ENCODE measurements at places on chromosomes 5 and 9.

GRCh38 chr9:35909687-35910612 lies 660 bp downstream of the SPAAR start:
- no peak for DNase-seq

- DNase-seq: no peak
These were observed 170.4 kb upstream of the CDH6 start for GRCh38 chr5:31023105-31023504.

- no peak for DNase-seq
These were observed 66.8 kb downstream of the MED27 start for GRCh38 chr9:132012704-132013357.

- DNase-seq: peak; percentile 96
These were observed at the start of gene EHMT1 for GRCh38 chr9:137618105-137619067. EHMT1 (plus strand) TSS chr9:137619005; CDS start chr9:137619029, 24 bp downstream.

DNA sequence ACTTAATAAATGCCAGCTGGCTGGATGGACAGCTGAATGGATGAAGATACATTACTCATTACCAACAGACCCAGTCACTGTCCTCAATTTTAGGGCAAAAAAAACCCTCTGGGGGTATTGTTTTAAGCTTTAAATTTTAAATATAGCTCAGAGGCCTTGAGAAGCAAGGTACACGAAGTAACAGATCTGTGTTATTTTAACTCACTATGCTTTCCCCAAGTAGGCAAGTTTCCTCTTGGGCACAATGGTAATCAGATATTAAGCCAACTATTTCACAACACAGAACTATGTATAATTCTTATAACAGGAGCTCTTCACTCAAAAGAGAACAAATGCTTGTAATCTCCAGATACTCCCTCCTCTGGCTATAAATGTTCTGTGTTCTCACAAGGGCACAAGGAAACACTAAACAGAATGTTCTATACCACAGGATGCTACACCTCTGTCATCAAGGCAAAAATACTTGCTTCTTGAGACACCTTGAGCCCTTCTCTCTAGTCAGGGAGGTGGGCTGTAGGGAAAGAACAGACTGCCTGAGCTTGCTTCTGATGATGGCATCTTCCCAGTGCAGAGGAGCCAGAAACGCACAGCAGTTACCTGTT lies 443.8 kb downstream of the SPOCK1 start:
- DNase-seq: no peak

- no peak for DNase-seq
These were observed 27.4 kb upstream of the GSN start for GRCh38 chr9:121240472-121241135.

DNA sequence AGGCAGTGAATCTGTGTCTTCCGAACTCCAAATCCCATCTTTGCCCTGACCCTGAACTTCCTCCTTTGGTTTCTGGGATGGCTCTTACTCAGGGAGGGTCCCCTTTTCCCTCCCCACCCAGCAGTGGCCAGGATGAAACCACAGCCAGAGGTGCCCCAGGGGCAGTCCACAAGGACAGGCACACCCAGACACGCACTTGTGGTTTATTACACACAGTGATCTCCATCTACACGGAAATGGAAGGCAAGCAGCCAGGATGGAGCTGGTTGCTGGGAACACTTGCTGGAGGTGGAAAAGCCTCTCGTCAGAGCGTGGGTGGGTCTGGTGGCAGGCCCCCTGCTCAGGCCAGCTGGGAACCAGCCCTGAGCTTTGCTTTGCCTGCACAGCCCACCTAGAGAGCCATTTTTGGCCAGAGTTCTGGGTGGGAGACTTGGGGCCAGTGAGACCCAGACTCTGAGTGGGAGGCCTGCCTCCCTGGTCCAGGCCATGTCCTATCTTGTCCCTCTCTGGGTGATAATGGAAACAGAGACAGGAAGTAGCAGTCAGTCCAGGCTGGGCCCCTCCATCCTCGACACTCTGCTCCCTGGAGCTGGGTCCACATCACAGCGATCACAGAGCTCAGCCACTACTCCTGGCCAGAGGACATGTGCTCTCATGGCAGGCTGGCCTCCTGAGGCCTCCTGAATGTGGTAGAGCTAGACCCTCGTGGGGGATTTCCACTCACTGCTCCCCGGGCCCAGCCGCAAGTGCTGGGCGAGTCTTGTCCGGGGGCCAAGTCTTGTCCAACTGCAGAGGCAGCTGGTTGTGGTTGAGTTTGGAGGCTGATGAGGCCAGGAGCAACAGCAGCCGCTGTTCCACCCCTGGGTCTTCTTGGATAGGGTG lies 5.1 kb upstream of the PHYKPL start:
- no peak for DNase-seq

- no peak for DNase-seq
These were observed 412.7 kb downstream of the CTNND2 start for GRCh38 chr5:11491404-11492075.

DNA sequence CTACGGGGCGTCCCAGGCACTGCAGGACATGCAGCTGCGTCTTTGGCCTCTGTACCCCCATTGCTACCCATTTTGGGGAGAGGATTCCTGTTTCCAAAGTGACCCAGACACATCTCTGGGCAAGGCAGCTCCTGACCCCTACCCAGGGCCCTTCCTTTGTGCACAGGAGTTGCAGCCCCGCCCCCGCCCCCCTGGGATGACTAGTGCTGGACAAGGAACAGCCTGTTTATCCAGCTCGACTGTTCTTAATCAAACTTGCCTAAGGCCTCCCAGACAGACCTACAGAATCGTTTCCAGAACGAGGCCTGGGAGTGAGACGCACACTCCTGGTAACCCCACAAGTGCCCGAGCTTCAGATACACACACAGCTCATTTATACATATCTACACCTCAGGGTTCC lies 13.2 kb downstream of the DIPK1B start:
- DNase-seq: no peak

DNA sequence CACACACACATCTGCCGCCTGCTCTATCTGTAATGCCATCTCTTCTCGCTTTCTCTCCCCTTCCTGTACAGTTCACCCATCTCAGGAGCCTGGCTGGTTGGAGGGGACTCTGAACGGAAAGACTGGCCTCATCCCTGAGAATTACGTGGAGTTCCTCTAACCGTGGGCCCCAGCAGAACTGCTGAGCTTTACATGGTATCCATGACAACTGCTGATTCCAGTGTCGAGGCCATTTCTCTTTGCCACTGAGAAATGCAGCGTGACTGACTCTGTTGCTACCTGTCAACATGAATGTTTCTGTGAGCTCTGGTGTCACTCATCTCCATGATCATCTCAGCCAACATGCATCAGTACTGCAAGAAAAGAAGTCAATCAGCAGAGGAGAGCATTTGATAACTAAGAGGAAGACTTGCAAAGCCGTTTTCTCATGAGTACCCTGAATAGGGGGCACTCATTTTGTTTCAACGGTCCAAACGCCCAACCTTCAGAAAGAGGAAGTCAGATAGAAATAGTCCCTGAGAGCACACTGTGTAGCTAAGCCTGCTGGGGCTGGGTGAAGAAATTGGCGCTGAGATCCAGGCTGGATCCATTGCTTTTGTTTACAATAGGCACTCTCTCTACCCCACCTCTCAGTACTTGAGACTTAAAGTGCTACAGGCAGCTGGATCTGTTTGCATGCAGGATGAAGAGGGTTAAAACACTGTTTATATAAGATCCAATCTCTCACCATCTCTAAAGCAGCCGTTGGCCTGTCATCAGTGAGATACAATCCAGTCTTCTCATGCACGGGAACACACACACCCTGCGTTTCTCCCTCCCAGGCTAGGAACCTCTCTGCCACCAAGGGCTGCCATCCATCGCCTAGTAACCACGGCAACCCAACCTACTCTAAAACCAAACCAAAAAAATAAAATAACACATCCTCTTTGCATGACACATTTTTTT lies 180.9 kb downstream of the NR3C1 start:
- no peak for DNase-seq

DNA sequence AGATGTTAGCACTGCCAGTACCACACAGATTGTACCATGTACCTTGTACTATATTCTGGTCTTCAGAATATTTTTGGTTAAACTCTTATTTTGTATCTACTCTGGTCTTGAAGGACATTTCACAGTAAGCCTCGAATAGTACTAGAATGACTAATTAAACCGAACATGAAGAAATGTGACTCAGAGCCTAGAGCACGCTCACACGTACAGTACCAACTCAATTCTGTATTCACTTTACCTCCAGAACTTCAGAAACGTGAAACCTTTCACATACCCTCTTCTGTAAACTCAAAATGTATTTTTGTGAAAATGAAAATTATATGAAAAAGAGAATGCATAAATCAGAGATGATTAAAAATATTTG lies 112.8 kb downstream of the MVB12B start:
- DNase-seq: no peak

GRCh38 chr5:68285075-68285840 lies 69.7 kb downstream of the PIK3R1 start:
- DNase-seq: no peak

- no peak for DNase-seq
These were observed 40.4 kb downstream of the BASP1 start for GRCh38 chr5:17257705-17258273.

DNA sequence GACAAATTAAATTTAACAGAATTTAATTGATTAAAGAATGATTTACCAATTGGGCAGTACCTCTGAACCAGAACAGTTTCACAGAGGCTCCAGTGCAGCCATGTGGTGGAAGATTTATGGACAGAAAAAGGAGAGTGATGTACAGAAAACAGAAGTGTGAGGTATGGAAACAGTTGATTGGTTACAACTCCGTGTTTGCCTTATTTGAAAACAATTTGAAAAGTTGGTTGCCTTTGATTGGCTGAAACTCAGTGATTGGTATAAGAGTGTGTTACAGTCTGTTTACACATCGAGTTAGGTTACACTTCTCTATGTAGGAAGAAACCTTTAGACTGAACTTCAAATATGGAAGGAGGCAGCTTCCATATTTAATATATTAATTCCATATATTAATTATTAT lies 30.1 kb downstream of the KIAA1958 start:
- no peak for DNase-seq

GRCh38 chr9:99105152-99106043 lies 485 bp downstream of the TGFBR1 start:
- DNase-seq: peak; percentile 68

GRCh38 chr9:127290561-127291065 lies 26.0 kb downstream of the GARNL3 start:
- no peak for DNase-seq

DNA sequence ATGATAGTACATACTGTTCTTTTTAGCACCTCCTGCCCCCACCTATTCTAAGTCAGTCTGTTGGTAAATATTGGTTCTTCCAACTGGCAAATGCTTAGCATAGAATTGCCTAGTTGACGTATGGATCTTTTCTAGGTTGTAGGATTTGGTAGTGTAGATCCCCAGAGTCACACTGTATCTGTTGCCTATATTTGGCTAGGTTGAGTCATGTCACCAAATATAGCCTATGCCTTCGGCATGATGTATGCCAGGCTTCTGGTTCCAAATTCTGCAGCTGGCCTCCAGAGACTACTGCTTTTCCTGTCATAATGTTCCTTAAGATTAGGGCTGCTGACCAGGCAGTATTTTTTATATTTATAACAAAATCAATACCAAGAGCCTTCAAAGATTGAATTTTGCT lies 38.2 kb downstream of the CPEB4 start:
- no peak for DNase-seq

GRCh38 chr9:115362101-115362500 lies 244.1 kb upstream of the TNC start:
- no peak for DNase-seq

- no peak for DNase-seq
These were observed 93.3 kb upstream of the LMX1B start for GRCh38 chr9:126520453-126520852.

GRCh38 chr9:106334081-106334480 lies 528.9 kb upstream of the ZNF462 start:
- no peak for DNase-seq

- no peak for DNase-seq
These were observed 20.8 kb downstream of the KYAT1 start for GRCh38 chr9:128860937-128861336.

GRCh38 chr5:125291447-125291846 lies 545.0 kb upstream of the ZNF608 start:
- DNase-seq: no peak

DNA sequence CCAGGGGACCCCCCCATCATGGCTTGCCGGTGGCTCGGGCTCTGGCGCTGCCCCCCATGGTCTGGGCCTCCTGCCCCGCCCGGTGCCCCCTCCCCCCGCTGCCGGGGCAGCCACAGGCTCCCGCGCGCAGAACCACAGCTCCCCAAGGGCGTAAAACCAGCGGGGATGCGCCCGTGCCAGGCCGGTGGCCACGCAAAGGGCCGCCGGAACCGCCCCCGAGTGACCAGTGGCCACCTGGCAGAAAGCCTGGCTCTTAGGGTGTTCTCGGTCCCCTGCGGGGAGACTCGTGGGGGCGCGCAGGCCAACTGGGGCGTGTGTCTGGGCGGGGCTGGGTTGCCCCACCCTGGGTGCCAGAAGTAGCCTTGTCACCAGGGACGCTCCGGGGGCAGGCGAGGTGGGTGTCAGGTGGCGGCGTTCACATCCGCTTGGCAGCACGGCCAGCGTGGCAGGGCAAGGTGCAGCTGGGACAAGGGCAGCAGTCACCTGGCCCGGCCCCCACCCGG lies 515 bp upstream of the AGPAT2 start:
- no peak for DNase-seq

DNA sequence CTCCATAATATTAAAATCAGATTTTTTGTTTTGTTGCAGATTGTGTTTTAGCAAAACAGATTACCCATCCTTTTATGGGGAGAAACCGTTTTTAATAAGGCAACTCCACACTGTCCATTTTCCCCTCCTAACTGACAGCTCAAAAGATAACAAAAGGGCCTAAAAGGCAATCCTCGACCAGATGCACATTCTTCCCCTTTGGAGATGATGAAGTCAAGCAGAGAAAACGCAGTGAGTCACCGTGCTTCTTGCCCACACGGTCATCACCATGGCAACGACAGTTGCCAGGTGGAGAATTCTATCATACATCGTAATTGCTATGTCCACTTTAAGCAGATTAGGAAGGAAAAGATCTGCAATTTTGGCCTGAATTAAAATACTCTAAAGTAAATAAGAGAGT lies 96.4 kb downstream of the DIRAS2 start:
- no peak for DNase-seq

DNA sequence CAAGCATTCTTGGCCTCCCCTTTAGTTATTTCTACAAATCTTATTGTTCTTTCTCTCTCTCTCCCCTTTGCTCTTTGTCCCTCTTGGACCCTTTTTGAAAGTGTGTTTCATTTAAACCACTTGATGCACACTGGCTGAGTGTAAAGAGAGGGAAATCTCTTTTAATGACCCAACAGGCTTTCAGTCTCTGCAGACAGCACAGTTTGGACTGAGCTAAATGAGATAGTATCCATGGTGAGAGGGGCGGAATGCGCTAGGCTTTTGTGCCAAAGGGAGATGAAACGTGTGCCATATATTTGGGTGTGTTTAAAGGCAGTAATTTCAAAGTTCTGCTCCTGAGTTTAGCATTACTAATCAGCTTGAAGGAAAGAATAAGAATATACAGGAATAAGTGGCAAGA lies 184.9 kb downstream of the PCSK1 start:
- no peak for DNase-seq

GRCh38 chr9:16928179-16928945 lies 57.9 kb upstream of the BNC2 start:
- no peak for DNase-seq

Measured in activated CD4-positive, CD25-positive, alpha-beta regulatory T cell treated with anti-CD3 and anti-CD28 coated beads, Interleukin-2, amount 50 U/mL, for 72 hours (primary cell).